ENCODE measurements at places on chromosomes 12 and 14. TPM values are rescaled to one million over a fixed set of nuclear protein-coding genes. Genes with fewer than 3 reads are reported as not detected.
A peak's percentile ranks its signal among the peaks of the same experiment; 100 is the strongest.

DNA sequence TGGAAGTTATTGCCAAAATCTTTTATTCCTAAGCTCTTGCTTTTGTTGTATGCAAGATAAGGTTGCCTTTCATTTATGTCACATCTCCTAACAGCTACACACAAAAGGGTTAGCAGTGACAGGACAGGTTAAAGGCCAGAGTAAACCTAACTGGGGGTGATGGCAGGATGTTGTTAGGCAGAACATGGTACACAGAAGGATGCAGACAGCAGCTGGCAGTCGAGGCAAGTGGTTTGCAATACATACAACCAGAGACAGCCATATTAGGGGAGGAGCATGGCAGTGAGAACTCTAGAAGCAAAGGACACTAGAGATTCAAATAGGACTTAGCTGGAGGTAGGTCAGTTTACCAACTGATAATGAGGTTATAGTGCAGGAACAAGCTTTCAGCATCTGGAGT, 2.7 kb upstream of the ABCD2 start:
- peak; percentile 39 for DNase-seq

PLCZ1 gene
- total RNA-seq: not detected

DNA sequence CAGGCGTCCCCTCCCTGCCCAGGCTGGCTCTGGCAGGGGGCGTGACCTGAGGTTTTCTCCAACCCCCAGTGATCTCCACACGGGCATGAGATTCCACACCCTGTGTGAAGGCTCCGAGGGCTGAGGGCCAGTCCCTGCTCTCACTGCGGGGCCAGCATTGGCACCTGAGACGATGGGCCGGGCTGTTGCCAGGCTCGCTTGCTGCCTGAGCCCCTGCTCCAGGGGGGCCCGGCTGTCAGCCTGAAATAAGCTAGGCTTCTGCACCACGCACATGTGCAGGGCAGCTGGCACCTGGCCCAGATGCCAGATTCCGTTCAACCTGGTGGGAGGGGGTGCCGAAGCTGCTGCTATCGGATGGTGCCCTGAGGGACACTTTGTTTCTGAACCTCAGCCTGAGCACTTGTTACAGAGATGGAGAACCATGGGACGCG, 196.5 kb upstream of the PRMT8 start:
- no peak for DNase-seq

TBX5 gene
- not detected for total RNA-seq

GRCh38 chr14:103522649-103523574, at the start of gene CKB:
Gene CKB, minus strand, starts transcription at chr14:103522830. Its CDS starts 337 bp downstream, at chr14:103522493.
- no peak for DNase-seq

SIX4 gene
- total RNA-seq: 0.96 TPM

C12orf50 gene
- not detected for total RNA-seq

GRCh38 chr14:54566410-54567223, at the start of gene SAMD4A:
Gene SAMD4A, plus strand, starts transcription at chr14:54567128. Its CDS starts 789 bp downstream, at chr14:54567917.
- peak; percentile 55 for DNase-seq

DNA sequence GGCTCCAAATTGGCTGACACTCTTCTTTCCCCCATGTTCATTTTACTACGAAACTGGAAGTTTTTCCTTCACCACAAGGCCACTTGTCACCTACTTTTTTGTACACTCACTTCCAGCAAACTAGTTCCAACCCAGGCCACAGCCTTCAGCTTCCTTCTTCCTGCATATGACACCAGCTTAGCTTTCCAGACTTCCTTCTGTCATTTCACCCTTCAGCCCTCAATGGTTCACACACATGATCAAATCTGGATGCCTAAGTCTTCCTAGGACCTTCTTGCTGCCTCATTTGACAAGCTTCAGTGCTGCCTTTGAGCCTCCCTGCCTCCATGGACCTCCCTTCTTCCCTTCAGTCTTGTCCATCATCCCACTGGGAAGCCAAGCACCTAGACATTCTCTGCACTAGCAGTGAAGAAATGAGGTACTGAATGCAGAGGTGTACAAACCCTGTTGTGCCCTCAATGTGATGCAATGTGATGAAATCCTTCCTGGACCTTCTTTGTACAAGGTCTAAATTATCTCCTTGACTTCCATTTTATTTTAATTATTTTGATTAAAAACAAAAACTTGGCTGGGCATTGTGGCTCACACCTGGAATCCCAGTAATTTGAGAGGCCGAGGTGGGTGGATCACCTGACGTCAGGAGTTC, 4.3 kb upstream of the REC8 start:
- DNase-seq: no peak

DNA sequence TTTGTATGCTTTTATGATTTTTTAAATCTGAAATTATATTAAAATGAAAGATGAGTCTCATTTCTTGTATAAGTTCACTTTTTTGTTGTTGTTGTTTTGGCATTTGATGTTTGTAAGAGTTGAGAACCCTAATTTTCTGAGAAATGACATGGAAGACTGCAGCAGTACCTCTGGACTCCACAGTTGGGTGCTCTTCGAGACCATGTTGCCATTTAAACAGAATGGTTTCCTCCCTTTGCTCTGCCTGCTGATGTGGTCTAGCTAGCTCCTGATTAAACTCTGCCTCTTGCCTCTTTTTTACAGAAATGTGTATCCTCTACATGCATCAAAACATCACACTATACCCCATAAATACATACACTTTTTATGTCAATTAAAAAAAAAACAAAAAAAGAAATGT, 5.8 kb upstream of the LTA4H start:
- DNase-seq: no peak

DNA sequence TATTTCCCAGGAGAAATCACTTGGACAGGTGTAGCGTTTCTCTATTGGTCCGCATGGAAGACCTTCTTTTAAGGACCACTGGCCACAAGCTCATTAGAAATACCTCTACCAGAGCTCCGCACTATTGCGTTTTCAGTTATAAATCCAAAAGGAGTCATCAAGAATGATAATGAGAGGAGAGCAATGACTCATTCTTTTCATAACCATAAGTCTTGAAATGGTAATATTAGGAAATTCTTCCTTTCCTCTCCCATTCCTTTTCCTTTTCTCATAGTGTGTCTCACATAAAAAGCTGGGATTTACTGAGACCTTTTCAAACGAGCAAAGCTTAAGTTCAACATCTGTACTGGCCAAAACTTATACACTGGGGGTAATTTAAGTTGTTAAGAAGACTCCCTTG, 215.7 kb downstream of the CPNE8 start:
- no peak for DNase-seq

DNA sequence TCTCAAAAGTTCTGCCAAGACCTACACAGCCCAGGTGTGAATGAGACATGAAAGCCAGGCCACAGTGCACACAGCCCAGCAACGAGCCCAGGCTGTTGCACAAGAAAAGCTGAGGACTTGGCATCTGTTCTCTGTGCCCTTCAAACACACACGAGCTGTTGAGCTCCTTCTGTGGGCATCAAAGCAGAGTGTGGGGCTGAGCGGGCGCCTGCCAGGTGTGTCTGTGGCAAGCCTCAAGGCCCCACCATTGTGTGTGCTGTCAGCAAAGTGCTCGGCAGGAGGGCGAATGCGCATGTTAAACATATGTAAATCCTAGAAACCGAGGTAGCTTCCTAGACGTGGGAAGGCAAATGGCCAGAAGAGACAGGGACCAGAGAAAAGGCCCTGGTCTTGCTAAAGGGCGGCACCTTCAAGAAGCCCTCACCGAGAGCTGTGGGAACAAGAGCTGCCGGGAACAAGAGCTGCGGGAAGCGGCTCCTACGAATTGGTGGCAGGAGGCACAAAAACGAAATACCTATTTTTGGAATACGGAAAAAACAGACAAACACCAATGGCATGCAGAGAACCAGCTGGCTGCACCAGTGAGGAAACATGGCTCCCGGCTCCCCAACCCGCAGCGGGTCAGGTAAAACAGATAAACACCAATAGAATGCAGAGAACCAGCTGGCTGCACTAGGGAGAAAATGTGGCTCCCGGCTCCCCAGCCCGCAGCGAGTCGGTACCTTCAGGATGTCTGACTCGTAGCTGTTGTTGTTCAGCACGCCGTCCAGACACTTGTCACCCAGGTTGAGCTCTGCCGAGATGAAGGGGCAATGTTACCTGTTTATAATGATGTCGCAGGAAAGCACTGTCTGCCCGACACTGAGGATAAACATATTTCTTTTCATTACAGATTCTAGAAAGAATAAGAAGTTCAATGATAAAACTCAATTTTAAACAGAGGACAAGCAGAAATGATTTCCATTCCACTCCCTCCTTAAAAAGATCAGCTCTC, 19.0 kb upstream of the GOLGA3 start:
- no peak for DNase-seq

DNA sequence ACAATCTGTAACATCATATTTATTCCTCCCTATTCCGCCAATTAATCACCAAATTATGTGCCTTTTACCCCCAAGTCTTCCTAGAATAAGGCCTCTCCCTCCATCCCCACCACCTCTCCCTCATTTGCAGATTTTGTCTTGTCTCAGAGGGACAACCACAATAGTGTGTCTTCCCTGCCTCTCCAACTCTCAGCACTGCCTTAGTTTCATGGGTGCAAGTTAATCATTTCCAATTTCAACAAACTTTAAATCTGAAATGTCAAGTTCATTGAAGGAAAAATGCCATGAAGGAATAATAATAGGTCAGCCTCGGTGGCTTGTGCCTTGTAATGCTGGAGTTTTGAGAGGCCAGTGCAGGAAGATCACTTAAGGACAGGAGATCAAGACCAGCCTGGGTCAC, 31.6 kb downstream of the RXYLT1 start:
- DNase-seq: no peak

MCRS1 gene
- 70.5 TPM for total RNA-seq

- no peak for DNase-seq
Observed at GRCh38 chr12:47221256-47222023, 141.7 kb upstream of the AMIGO2 start.

All from activated CD4-positive, alpha-beta memory T cell treated with anti-CD3 and anti-CD28 coated beads, Interleukin-2, amount 10 ng/mL, durations not matched to agents 7 days and 5 days (primary cell).